Right ventricle myocardium superior (tissue), 1 donor: ENCODE measurements at places on chromosomes 6 and 20. TPM values are rescaled to one million over a fixed set of nuclear protein-coding genes. Genes with fewer than 3 reads are reported as not detected.

ELOVL2 gene
- total RNA-seq, result 1.1 TPM

SLC35F1 gene
- 4.8 TPM for total RNA-seq

HDGFL1 gene
- not detected for total RNA-seq

NOTCH4 gene
- 22.4 TPM for total RNA-seq

SNX5 gene
- 39.9 TPM for total RNA-seq

SPATA25 gene
- total RNA-seq, result 1.7 TPM

BHLHE23 gene
- total RNA-seq, result not detected

GRCh38 chr6:3455569-3456394 is 1.1 kb downstream of the SLC22A23 start:
- DNase-seq, result peak; percentile 50

DNA sequence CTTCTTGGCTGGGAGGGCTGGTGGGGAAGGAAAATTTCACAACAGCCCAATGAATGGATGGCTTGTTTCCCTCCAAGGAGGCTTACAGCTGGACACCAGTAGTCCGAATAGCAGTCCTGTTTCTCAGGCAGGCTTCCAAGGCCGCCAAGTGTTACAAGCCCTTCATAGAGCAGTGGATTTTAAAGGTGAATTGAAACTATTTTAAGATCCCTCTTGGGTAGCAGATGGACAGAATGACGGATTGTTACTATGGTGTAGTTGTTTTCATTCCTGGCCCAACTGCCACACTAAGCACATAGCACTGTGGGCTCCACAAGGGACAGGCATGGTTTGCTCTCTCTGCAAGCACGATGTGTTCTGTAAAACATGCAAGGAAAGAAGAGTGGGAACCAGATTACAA is 203.3 kb upstream of the TAB2 start:
- peak; percentile 78 for DNase-seq

GRCh38 chr6:158830736-158831135 is 11.6 kb upstream of the EZR start:
- DNase-seq, result no peak

DNA sequence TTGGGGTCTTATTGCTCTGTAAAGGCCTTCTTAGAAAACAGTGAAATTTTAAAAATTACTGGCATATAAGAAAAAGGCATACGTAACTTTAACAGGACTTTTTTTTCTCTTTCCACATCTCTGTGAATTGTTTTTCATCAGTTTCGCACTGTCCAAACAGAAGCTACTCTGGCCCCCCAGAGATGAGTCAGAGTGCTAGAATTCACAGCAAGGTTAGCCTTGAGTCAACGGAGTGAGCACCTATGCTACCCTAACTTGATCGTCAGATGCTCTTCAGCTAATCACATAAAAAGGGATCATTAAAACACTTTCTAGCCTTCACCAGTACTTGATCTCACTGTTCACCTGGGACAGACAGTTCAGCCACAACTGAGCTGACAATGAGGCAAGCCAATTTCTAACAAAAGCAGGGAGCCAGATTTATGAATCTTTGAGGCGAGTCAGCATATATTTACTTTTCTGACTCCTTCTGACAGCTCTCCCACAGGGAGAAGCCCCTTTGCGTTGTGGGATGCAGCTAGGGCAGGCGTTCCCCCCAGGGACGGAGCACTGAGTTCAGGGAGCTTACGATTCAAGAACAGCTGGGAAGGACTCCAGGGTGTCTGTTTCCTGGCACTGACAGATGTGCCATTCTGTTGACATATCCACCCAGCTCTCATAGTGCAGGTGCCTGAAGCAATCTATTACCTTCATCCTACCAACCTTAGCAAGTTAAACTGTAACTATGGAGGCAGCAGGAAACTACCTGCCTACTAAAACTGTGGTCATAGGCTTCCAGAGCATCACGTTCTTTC is 46.4 kb upstream of the SPDEF start:
- DNase-seq, result no peak

DNA sequence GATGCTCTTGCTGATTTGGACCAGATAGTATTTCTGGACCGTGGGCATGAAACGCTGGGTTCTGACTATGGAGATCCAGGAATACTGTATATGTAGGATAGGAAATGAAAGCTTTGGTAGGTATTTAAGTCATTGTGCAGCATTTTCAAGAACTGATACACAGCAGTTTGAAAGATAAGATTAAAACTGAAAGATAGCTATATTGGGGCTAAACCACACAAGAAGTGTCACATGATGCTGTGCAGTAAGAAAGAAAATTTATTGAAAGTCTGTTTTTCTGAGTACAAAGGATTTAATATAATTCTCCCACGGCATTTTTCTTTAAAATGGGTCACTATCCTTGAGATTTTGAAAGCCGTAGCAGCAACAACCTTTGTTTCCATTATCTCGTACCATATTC is 305 bp downstream of the IL17A start:
- DNase-seq, result no peak

DNA sequence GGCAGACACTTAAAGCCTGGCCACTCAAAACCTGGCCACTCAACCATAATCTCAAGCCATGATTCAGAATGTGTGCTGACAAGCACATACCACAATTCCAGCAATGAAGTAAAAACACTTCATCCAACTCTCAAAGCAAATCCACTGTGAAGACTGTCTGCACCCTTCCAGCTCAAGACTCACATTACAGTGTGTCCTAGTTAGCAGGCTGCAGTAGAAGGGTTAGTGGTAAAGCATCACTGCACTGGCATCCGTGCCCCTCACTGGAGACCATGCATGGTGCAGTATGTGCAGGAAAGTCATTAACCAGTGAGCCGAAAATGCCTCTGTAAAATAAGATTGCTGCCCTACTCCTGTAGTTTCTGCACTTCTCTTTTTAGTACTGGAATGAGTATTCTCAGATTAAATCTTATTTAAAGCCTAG is 43.4 kb downstream of the SLC23A2 start:
- no peak for DNase-seq

GRCh38 chr20:50704514-50704913 is 13.2 kb upstream of the RIPOR3 start:
- DNase-seq, result peak; percentile 1

GRCh38 chr6:142696123-142697000 is 248.6 kb downstream of the HIVEP2 start:
- no peak for DNase-seq

- no peak for DNase-seq
These were observed 325.9 kb downstream of the COL12A1 start for GRCh38 chr6:74879976-74880375.

GRCh38 chr20:48635361-48635760 is 192.4 kb downstream of the PREX1 start:
- no peak for DNase-seq

GRCh38 chr6:22556266-22556665 is 13.1 kb upstream of the HDGFL1 start:
- DNase-seq, result no peak

- DNase-seq, result no peak
These were observed 166.7 kb upstream of the CENPW start for GRCh38 chr6:126173265-126173664.

DNA sequence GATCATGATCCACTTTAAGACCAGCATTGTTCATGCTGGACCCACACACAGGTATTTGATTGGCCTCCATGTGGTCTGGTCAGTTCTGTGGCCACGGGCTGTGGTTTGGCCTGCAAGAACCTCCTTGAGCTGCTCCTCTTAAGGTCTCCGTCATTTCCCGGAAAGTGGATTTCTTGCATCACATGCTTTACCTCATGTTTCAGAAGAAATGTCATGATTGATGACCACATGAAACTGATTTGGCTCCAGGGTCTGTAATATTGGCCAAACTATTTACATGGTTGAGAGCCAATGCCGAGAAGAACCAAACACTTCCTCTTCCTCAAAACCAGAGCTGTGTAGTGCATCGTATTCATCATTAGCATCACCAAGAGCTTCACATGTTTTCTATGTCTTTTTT is 13.2 kb upstream of the RSPH3 start:
- DNase-seq, result no peak

GRCh38 chr6:142863981-142864380 is 81.0 kb downstream of the HIVEP2 start:
- no peak for DNase-seq

DNA sequence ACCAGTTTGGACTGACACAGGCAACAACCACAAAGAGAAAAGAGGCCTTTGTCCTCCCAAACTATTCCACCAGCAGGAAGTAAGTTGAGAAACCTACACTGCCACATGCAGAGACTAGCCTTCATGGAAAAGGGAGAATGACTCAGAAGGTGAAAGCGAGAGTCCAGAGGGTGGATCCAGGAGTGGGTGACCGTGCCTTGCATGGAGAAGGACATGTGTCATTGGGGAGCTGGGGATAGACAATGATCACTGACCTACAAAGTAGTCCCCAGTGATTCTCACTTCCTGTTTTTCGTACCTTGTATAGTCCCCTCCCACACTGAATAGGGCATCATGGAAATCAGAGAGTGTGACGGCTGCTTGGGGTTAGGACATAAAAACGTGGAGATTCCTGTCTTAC is 91.9 kb downstream of the MYLK4 start:
- no peak for DNase-seq

GRCh38 chr6:157990321-157991066 is 8.8 kb downstream of the SYNJ2 start:
- DNase-seq, result no peak

DNA sequence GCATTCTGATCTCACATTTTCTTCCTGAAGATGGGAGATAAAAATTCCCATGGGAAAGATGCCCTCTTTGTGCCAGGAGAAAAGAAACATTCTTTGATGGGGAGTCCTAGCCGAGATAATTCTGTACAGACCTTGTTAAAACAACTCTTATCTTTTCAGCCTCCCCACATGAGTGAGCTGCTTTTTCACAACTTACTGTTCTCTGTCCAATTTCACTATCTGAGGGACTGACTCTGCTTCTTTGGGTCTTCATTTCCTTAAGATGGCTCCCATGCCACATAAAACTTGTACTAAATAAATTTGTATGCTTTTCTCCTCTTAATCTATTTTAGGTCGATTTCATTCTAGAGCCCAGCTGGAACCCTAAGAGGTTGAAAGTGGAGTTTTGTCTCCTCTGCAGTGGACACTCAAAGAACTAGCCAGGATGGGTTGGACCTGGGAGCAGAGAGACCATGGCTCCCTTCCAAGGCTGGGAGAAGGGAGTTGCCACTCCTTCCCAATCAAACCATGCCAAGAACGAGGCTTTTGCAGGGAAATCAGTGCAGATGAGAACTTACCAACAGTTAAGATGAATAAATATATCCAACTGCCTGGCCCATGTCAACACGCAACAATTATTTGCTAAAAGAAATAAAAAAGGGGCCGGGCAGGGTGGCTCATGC is 285.8 kb upstream of the SULF2 start:
- DNase-seq, result no peak

- DNase-seq, result no peak
These were observed 298.8 kb downstream of the FOXA2 start for GRCh38 chr20:22285555-22285954.

- no peak for DNase-seq
These were observed 30.9 kb upstream of the TULP1 start for GRCh38 chr6:35543459-35544193.

- DNase-seq, result peak; percentile 79
These were observed 90.0 kb upstream of the IFNGR1 start for GRCh38 chr6:137309078-137309762.

- no peak for DNase-seq
These were observed 5.3 kb upstream of the IP6K3 start for GRCh38 chr6:33751771-33752645.
